ENCODE measurements at places on chromosomes 2 and 18.

DNA sequence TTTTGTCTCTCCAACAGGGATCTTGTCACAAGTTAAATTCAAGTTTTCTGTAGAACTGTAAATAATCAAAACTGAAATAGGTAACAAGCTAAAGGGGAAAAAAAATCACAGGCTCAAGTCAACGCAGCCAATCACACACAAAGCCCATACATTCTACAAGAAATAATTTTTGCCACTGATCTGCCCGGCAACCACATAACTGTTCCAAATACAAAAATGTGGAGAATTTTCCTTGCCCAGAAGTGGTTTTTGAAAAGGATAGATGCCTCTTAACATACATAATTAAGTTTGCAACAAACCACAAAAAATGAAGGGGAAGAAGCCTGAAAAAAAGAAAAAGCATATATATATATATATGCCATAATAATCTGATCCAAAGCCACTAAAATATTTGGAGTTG, 60.3 kb downstream of the FARSB start:
- no peak for DNase-seq

- DNase-seq: no peak
Measured at GRCh38 chr2:121068851-121069250, 216.2 kb downstream of the TFCP2L1 start.

DNA sequence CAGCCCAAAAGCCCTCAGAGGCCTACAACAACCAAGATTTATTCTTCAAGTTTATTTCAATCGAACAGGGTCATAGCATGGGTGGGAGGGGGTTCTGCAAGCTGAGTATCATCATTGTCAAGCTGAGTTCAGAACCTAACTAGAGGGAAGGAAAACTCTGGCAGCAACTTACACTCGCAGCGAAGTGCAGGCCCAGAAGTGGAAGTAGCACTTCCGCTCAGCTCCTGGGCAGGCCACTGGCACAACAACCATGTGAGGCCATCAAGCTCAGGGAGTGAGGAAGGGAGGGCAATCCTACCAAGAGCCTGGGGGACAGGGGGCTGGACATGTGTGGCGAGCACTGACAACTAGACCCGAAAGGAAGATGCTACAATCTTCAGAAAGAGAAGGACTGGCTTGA, 4.8 kb downstream of the UXS1 start:
- DNase-seq: peak; percentile 13

DNA sequence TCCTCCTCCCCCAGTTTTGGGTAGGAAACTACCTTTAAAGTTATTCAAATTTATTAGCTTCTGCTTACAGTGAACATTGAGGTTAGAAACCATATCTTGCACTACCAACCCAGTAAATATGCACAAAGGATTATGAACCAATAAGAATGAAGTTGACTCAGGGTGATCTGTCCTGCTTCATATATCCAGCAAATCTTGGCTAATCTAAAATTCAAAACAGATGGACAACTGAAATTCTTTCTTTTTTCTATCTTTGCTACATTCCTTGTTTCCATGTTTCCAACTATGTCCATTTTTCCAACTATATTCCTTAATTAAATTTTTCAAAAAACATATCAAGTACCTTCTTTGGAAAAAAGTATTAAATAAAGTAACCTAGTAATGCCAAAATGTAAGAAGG, 149.3 kb downstream of the FAM124B start:
- DNase-seq: no peak

DNA sequence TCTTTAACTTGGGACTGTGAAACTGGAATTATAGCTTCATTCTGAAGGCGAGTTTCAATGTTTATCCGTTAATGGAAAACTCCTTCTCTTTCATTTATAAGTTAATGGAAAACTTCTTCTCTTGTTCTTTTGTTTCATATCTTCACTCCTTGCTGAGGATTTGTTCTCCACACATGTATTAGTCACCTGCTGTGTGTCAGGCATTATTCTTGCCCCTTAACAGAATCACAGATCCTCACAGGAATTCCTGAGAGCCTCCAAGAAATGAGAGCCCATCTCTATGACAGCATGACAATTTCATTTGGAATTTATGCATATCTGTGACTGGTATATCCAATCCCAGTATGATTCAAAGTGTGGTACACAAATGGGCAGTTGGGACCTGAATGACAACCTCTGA, 545.8 kb downstream of the BCL11A start:
- DNase-seq: no peak

- no peak for DNase-seq
Measured at GRCh38 chr18:3692113-3692621, 242.2 kb downstream of the TGIF1 start.

DNA sequence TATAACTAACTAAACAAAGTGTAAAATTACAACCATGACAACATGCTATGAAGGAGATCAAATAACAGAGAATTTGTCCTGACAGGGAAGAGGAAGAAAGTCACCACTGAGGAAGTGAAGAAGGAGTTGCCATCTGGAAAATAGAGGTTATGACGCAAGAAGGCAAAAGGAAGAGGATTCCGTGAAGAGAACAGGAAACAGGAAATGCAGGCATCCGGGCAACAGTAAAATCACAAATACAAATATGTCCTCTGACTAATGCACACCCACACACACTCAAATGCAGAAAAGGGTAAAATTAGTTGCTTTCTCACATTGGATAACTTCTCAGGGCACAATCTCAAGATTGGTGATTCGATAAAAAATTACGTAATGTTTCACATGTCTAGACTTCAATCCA, 278.4 kb downstream of the TMX3 start:
- DNase-seq: no peak

DNA sequence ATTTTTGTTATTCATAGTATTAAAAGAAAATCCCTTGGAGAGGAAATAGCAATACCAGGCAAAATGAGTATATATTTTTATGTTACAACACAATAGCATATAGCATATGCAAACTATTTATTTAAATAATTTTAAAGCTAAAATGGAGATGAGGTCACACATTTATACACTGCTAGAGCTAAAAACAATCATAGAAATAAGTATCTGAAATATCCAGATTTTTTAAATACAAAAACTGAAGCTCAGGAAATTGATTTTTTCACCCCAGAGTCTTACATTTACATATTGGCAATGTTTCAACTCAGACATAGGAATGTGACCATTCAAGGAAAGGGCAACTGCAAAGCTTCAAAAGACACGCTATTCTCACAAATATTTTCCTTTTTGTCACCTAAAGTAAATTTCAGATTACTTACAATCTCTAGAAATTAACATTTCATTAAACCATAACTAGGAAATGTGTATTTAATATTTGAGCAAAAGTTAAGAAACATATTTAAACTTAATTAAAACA, 8.9 kb downstream of the TFPI start:
- DNase-seq: no peak

GRCh38 chr2:33034784-33035183, 88.0 kb downstream of the LTBP1 start:
- no peak for DNase-seq

- DNase-seq: no peak
Measured at GRCh38 chr18:53909668-53910067, 314.8 kb downstream of the MBD2 start.

DNA sequence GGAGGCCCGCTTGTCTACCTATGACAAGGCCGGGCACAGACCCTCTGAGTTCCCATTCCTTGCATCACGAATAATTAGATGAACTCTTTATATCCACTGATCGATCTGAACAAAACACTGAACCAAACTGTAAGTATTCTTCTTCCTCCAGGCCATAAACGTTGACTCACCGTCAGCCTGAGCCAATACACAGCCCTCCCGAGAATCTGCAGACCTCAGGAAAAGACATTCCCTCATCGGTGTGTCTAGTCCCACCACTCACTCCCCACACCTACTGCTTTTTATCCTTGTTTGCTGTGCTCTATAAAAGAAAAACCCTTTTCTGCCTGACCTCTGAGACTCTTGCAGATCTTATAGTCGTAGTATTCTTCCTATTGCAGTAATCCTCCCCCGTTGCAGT, 41.0 kb downstream of the TMEM87B start:
- DNase-seq: no peak
